ENCODE measurements at places on chromosomes 1 and 21.

- peak; percentile 67 for DNase-seq
Measured at GRCh38 chr1:182175361-182175931, 113.9 kb upstream of the ZNF648 start.

- DNase-seq, result no peak
Measured at GRCh38 chr21:42725416-42725930, 72.1 kb downstream of the PDE9A start.

DNA sequence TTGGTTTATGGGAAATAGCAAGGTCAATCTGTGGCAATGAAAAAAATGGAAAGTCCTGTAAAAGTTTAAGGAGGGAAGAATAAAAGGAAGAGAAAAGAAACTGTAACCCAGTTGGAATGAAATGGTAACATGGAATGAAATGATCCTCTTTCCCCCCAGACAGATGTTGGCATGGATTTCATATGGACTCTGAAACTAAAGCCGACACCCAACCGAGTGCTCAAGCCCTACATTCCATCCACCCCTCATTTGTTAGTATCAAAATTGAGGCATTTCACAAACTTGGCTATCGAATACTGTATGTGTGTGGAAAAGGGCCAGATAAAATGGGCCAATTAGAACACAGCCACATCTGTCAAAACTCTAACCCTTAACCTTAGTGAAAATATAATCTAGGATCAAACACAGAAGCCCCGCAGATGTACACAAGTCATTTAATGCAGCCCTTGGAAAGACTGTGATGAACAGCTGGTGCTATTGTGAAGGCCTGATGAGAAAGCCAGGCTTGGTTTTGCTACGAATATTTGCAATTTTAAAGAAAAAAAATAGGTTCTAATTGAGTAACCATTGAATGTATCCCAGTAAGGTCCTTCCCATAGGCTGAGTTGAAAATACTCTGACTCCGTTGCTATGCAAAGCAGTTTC is 72.6 kb upstream of the RGL1 start:
- DNase-seq, result no peak

DNA sequence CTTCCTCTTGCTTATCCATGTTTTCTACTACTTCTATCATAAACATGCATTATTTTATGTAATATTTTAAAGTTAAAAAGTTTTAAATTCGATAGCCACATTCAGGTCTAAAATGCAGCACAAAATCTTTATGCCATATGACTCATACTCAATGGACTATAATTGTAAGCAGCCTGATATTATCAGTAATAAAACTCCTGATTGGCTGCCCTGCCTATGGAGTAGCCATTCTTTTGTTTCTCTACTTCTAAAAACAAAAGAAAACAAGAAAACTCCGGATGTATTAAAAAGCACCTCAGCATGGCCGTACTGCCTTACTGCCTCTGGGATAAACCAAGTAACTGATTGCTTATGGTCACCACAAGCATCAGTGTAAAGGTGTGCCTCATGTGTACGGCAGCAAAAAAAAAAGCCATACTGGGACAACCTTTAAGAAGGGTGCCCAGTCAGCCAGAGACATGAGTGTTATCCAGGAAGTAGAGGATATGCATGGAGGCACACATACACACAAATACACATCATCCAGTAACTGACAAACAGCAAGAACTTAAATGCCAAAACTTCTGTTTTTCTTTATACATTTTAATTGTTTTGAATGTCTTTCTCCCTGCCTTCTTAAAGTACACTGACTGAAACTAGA is 9.2 kb downstream of the SLC35D1 start:
- DNase-seq, result no peak

- no peak for DNase-seq
Measured at GRCh38 chr1:1213345-1214265, at the start of gene TNFRSF4. TNFRSF4 (minus strand) TSS chr1:1214153; CDS start chr1:1214127, 26 bp downstream.

DNA sequence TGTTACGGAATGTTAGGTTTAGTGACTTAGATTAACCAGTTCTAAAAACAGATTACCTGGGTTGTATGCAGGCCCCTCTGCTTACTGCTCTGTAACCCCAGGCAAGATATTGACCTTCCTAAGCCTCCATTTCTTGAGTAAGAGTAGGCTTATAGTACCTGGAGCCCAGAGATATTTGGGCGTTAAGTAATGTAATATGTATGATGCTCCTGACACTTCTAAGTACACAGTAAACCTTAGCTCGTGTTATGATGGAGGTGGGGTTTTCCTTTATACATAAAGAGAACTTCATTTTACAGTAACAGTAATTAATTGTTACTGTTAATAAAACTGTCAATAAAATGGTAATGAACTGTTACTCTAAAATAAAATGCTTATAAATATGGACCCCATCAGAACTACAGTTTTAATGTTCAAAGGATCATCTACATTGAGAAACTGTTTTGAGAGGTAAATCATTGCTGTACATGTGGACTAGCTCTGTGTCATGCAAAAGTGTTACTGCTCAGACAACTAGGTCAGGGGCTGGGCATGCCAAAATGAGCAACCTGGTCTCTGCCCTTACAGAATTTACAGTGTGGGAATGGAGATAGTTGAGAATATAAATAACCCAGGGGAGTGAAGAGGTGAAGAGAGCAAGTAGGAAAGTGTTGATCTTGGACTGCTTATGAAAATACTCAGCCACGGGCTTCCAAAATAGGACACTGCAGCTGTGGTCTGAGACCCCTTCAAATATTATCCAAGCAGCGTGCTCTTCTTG is 26.6 kb downstream of the LRRC8C start:
- no peak for DNase-seq

DNA sequence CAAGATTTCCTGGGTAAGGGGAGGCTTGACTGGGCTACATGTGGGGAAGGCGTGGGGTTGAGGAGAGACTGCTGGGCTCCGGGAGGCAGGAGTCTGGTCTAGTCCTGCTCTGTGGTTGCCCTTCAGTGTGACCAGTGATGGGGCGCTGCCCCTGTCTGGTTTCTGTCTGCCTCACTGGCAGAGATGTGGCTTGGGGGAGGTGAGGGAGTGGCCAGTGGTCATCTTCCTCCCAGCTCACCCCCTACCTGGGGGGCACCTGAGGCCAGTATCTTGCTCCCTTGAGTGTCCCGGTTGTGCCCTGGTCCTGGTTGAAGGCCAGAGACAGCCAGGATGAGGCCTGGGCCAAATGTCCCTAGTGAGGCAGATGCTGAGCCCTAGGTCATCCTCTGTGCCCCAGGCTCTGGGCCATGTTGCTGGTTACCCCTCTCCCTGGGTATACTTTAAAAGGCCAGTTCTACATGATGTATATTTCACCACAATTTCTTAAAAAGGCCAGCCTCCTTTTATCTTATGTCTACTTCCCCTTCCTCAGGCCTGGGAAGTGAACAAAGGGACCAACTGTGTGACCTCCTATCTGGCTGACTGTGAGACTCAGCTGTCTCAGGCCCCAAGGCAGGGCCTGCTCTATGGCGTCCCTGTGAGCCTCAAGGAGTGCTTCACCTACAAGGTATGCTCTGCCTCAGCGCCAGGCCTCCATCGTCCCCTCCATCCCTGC is 10.5 kb downstream of the FAAH start:
- DNase-seq, result no peak

DNA sequence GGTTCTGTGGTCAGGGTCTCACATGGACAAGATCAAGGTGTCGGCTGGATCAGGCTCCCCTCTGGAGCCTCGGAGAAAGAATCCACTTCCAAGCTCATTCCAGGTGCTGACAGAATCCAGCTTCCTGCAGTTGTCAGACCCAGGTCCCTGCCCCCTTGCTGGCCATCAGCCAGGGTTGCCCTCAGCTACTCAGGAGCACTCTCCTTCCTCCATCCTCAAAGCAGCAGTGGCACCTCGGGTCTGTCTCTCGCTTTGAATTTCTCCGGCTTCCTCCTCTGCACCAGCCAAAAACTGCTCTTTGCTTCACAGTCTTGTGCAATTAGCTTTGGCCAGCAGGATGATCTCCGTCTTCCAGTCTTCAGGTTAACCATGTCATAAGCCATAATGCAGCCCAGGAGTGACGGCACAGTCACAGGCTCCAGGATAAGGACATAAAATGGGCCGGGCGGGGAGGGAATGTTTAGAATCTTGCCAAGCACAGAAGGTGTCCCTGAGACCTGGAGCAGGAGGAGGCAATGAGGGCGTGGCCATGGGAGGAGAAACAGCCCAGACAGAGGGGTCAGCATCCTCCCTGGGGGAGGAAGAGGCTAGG is 79.4 kb upstream of the SLC25A33 start:
- DNase-seq, result no peak

DNA sequence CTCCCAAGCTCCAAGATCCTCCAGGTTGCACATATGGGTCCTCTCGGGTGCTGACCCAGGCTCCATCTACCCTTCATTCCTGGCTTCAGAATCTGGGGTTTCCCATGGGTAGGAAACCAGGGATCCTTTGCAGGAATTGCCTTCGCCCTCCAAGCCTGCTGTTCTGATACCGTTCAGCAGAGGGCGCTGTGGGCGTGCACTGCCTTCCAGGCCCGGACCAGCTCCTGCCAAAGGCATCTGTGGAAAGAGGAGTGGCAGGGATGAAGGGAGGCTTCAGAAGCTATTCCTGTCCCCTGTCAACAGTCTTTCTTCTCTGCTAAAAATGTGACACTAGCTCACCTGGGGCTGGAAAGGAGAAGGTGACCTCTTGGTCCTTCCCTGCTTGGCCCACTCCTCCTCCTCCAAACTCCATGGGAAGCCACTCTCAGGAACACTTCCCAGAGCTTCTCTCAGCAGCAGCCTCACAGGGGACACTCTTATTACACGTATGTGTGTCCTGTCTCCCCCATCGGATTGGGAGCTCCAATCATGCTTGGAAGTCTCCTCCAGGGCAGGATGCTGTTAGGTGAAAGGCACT is 71.2 kb downstream of the VWA5B1 start:
- DNase-seq, result peak; percentile 66

- no peak for DNase-seq
Measured at GRCh38 chr1:76687307-76688175, 179.7 kb upstream of the ST6GALNAC5 start.

Measured in NCI-H1417 (cell line).